ENCODE measurements at places on chromosomes 4 and X.

DNA sequence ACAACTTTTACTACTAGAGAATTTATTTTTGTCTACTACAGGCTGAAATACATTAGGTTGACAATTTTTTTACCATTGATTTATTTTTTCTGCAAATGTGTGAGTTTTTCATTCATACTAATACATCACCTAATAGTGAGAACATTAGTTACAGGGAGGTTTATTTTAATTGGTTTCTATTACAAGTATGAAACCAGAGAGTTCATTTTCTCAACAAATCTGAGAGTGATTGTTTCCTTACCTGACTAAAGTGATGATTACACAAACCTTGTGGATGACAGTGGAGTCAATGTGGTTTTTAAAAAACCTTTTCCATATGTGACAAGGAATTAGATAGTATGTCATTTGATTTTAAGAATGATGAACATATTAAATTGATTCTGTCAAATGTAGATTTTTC, 227.4 kb downstream of the PALLD start:
- no peak for DNase-seq

GRCh38 chrX:153387345-153387744, 13.8 kb downstream of the PNMA6E start:
- DNase-seq = no peak

- DNase-seq = no peak
Measured at GRCh38 chr4:72948080-72948479, 121.4 kb downstream of the COX18 start.

- DNase-seq = no peak
Measured at GRCh38 chr4:123609829-123610228, 213.2 kb downstream of the SPRY1 start.

DNA sequence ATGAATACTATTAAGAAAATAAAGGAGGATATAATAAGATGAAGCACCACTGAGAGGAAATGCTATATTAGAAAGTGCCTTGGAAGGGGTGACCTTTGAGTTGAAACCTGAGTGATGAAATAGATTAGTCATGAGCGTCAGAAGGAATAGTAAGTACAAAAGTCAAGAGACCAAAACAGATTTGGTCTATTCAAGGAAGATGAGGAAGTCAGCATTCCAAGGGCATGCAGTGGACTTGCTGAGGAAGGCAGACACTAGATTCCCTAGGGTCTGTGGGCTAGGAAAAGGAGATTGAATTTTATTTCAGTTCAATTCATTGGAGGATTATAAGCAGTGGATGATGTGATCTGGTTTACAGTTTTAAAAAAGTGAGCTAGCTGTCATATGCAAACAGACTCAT, 73.0 kb upstream of the WDFY3 start:
- no peak for DNase-seq

DNA sequence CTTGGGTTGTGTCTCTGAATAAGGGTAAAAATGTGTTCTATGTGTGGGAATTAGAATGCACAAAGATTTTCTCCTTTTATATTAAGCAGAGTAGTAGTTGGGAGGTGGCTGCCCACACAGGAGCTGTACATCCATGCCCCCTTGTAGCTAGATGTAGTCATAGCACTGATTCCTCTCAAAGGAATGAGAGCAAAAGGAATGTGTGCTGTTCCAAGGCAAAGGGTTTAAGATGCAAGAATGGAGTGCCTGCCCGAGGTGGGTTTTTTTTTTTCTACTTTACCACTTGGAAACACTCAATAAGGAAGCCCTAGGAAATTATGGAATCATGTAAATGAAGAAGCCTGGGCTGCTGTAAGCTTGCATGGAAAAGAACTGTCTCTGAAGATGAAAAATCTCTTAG, 2183.2 kb upstream of the AGA start:
- peak; percentile 5 for DNase-seq

DNA sequence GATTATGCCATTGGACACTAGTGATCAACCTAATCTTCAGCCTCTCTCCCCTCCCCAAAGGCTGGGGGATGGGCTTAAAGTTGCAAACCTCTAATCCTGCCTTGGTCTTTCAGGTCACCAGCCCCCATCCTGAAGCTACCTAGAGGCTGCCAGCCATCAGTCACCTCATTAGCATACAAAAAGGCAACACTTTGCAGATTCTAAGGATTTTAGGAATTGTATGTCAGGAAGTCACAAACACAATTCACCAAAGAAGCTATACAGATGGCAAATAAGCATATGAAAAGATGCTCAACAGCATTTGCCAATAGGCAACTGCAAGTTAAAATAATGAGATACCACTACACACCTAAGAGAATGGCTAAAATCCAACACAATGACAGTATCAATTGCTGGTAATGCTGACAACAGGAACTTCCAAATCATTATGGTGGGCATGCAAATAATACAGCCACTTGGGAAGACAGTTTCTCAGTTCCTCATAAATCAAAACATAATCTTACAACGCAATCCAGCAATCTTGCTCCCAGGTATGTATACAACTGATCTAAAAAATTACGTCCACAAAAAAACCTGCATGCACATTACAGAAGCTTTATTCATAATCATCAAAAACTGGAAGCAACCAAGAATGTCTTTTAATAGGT, 9.0 kb upstream of the PIM2 start:
- no peak for DNase-seq

- no peak for DNase-seq
Measured at GRCh38 chr4:19496756-19497155, 754.9 kb upstream of the SLIT2 start.

DNA sequence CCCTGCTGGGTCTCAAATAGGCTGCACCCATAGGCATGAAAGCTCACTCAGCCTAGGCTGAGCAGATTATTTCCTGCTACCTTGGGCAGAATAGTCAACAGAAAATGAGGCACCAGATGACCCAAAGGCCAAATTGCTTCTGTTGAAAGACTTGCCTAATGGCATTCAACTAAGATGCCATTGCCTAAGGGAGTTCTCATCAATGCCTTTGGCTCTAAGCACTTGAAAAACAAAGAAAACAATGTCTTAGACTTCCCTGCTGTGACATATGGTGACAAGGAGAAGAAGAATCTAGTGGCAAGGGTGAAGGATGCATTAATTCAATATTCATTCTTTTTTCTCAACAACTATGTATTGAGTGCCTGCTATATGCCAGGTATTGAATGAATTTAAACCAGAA, 25.7 kb upstream of the PCDH19 start:
- no peak for DNase-seq

DNA sequence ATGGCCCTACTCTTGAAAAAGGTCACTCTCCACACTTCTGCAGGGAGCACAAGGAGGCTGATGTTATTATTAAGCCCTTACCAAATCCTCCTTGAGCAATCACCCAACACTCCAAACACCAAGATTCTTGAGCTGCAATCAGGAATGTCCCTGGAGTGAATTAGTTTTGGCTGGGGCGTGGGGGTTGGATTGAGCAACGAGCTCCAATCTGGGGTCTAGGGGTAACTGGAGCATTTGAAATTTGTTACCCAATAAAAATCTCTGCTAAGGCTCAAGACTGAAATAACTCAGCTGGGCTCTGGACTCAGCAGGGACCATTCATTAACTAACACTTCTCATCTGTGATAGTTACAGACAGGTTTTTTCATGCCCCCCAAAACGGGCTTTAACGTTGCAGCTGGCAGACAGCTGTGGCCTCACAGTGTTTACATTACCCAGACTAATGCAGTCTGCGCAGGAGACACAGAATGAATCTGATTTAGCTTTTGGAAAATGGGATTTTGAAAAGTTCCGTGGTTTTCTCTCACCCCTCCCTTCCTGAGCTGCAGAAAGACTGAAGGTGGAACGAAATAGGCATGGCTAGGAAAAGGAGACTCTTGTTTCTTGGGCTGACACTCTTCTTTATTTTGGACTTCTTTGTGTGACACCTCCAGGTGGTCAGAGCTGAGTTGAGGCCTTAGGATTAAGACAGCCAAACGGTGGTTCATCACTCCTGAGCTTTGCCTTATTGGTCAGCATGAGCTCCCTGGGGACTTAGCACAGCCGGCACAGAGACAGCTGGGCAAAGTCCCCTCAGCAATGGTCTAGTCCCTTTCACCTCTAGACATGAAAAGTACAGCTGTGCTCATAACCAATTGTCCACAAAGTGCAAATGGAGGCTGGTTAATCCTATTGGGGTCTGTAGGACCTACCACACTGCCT, 26.6 kb downstream of the PLAC1 start:
- no peak for DNase-seq

DNA sequence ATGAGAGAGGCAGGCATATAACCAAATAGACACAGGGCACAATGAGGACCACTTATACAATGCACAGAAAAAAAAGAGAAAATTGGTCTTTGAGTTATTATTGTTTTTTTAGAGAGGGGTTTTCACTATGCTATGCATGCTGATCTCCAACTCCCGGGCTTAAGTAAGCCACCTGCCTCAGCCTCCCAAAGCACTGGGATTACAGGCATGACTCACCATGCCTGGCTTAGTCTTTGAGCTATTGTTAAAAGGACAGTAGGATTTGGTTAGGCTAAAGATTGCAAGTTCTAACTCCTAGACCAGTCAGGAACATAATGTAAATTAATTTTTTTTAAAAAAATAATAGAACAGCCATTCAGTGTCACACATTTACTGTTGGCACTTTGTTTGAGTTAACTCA, 340.1 kb downstream of the GPAT3 start:
- no peak for DNase-seq

- peak; percentile 40 for DNase-seq
Measured at GRCh38 chr4:108058685-108059440, 69.2 kb downstream of the HADH start.

GRCh38 chr4:111681270-111681669, 464.0 kb upstream of the FAM241A start:
- DNase-seq = no peak

DNA sequence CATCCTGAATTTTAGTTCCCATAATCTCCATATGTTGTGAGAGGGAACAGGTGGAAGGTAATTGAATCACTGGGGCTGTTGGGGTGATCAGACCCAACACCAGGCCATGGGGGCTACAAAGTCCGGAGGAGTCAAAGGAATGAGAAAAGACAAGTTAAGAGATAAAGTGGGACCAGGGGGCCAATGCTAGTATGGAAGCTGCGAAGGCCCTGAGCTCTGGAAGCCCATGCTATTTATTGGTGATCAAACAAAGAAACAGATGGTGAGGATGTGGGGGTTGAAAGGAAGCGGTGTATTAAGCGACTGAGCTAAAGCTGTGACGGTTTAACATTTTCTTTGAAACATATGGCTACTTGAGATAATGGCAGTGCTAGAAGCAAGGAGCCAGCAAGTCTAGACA, 132.8 kb downstream of the PDGFC start:
- DNase-seq = no peak

DNA sequence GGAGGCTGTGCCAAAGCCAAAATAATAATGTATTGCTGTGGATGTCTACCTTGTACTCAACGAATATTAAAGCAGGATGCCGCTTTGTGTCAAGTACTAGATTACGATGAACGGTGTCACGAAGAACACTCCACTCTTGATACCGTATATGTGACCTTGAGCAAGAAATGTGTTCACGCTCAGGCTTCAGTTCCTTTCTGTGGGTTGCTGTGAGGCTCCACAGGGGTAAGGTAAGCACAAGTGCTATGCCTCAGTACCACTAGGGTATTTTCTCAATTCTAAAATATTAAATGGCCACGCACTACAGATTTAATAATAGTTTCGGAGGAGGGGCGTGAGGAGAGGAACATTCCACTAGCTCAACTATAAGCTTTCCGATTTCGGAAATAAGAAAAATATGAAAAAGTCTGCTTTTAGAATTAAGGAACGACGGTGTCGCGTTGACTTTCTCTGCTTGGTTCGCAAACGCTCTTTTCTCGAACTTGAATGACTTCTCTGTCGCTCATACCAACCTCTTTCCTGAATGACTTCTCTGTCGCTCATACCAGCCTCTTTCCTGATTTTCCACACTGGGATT, 607 bp upstream of the SCOC start:
- DNase-seq = no peak

DNA sequence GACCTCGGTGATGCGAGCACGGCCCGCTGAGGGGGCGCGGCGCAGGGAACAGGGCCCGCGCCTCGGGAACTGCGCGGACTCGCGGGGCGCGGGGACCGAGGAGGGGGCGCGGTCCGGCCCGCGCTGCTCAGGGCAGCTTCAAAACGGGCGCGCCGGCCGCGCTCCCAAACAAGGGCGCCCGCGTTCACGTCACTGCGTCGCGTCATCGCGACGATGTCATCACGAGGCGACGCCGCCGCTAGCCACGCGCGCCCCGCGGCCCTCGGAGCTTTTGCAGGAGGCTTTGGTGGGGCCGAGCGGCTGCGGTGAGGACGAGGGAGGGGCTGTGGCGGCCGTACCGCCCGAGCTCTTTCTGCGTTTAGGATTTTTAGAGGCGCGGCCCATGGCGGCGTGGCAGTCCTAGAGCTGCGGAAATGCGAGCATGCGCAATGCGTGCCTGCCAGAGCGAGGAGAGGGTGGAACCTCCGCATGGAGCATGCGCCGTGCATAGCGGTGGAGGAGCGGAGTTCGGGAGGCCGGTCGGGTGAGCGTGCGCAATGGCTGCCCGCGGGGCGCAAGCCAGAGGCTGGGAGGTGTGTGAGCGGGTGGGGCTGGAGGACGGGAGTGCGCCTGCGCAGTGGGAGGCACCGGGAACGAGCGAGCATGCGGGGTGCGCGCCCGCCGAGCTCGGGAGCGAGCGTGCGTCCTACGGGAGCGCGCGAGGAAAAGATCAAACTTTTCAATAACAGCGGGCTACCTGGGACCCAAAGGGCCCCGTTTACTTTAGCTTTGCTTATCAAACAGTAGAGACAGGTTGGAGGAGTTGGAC, at the start of gene PPP2R3B:
Gene PPP2R3B (minus strand): TSS at position 140 of the 808 bp plus-strand sequence. CDS start 216 bp downstream, outside the sequence.
- peak; percentile 100 for DNase-seq

DNA sequence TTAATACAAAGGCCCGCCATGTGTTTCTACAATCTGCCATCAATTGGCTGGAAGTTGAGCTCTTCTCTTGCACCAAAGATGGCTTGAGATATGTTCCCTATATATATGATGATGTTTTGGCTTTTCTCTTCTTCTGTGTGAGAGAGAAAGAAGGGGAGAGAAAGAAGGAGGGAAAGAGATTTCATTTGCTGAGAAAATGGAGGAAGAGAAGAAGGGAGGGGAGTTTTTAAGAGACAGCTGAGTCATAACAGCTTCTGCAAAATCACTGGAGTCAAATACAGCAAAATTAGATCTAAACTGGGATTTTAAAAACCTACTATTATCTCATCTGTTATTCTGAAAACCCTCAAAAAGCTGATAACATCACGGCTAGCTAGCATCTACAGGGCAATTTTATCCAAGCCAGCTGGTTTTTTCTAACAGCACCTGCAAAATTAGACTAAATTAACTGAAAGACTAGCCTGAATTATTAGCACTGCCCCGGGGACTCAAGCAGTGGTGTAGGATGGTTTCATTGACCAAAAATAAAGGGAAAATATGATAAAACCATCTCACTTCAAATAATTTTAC, 647.6 kb upstream of the ACTRT1 start:
- DNase-seq = no peak

DNA sequence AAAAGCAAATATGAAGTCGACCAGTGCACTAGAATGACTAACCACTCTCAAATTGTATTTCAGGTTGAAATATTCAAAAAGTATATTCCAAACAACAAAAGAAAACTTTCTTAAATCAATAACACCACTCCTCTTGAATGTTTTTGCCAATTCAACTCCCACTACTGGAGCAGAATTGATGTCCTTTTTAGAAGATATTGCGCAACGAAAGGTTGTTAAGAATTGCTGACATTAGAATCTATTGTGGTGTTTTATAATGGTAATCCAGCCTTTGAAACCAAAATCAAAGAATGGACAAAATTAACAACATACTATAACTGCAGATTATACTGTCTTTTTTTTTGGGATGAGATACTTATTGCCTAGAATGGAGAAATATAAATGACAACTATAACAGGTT, 331.3 kb downstream of the GRXCR1 start:
- DNase-seq = no peak

- DNase-seq = no peak
Measured at GRCh38 chr4:88660446-88661294, 37.0 kb downstream of the NAP1L5 start.
